ENCODE measurements at places on chromosomes 2 and 18. TPM values are rescaled to one million over a fixed set of nuclear protein-coding genes. Genes with fewer than 3 reads are reported as not detected.

DNA sequence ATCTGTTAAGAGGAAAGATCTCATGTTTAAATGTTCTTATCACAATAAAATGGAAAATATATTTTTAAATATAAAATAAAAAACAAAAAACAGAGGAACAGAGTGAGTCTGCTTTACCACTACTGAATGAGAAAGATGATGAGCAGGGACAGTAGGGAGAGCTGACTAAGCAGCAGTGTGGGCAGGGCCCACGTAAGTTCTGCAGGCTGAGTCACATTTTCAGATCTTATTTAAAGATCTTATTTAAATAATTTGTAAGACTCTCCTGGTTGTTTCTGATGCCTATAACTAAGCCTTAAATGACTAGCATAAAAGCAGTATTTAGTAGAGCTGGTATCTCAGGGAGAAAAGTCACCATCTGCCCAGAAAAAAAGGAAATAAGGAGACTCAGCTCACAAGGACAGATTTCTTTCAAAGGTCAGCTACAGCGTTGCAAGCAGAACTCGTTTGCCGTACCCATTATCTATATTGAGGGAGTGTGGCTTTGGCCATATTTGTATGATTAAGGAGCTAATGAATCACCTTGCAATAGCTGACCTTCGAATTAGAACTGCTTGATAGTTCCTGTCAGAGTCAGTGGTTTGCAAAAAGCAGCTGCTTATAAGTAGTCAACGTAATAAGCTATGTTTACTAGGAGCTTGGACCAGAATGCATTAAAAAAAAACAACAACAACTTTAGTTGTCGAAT is 322.1 kb upstream of the CHAC2 start:
- DNase-seq, result no peak

GRCh38 chr2:263774-264492 is at the start of gene SH3YL1:
TSS of gene SH3YL1 (minus strand) at chr2:264032. CDS start at chr2:263984, 48 bp downstream.
- DNase-seq, result peak; percentile 82

- DNase-seq, result no peak
These were observed 814.2 kb upstream of the SLC39A10 start for GRCh38 chr2:194842871-194843270.

GRCh38 chr2:230872151-230872967 is 7.6 kb downstream of the ITM2C start:
- no peak for DNase-seq

GRCh38 chr2:172342078-172342477 is 85.3 kb upstream of the ITGA6 start:
- DNase-seq, result no peak

DNA sequence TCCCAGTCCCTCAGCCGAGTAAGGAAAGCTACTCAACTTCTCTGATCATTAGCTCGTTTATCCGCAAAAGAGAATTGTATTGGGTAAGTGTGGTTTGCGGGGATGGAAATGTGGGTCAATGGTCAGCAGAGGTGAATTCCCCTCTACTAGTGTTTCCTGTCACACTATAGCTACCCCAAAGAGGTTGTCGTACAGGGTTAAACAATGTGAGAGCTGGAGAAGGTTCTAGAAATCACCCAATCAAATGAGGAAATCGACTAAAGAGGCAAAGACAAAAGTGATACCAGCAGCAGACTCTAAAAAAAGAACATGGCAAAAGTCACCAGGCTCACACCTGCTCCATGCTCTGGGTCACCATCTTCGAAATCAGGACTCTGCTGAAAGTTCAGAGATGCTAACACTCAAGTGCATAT is 144.7 kb upstream of the ITGA4 start:
- peak; percentile 6 for DNase-seq

DNA sequence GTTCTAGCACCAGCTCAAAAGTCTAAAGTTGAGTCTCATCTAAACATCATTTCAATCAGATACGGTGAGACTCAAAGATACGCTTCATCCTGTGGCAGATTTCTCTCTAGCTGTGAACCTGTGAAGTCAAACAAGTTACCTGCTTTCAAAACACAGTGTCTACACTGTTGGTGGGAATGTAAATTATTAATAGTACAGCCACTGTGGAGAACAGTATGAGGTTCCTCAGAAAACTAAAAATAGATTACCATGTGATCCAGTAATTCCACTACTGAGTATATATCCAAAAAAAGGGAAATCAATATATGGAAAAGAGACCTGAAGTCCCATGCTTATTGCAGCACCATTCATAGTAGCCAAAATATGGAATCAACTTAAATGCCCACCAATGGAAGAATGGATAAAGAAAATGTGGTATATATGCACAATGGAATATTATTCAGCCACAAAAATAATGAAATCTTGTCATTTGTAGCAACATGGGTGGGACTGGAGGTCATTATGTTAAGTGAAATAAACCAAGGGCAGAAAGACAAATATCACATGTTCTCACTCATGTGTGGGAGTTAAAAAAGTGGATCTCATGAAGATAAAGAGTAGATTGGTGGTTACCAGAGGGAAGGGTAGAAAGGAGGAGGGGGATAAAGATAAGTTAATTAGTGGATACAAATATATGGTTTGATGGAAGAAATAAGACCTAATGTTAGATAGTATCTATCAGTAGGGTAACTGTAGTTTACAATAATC is 11.7 kb downstream of the UBR3 start:
- DNase-seq, result no peak

DNA sequence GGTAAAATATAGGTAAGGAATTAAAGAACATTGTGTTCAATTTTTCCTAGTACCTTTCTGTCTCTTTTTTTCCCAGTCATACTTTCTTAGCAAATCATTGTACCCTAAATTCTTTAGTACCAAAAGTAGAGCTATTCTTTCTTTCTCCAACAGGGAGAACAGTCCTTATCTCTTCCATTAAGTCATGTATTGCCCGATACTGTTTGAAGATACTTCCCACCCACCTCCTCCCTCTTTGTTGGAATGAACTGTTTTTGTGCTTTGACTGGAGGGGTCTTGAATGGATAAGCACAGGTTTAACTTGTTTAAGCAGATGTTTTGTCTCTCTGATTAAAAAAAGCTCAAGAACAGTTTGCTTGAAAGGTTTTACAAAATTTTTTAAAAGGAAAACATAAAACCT is 41.3 kb downstream of the RAB10 start:
- DNase-seq, result no peak

DNA sequence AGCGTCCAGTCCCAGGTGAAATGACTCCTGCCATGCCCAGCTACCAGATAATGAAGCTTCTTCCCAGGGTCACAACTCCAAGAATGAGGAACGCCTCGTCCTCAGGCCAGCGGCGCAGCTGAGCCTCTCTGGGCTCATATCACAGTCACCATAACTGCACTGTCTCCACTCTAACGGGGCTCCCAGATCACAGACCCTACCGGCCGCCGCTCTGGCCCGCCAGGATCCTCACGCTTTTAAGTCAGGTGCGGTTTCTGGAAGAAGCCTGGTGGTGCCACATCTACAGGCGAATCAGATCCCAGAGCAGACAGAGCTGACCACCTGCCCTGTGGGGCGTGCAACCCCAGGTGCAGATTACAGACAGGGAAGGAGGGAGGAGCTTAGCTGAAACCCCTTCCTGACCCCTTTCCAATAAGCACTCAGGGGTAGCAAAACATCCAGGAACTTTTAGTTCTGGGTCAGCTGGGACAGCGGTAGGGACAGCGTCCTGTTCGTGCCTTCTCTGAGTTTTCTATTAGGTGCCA is 3.7 kb upstream of the ACKR3 start:
- DNase-seq, result no peak

GRCh38 chr2:19543663-19544383 is 185.4 kb upstream of the OSR1 start:
- no peak for DNase-seq

DNA sequence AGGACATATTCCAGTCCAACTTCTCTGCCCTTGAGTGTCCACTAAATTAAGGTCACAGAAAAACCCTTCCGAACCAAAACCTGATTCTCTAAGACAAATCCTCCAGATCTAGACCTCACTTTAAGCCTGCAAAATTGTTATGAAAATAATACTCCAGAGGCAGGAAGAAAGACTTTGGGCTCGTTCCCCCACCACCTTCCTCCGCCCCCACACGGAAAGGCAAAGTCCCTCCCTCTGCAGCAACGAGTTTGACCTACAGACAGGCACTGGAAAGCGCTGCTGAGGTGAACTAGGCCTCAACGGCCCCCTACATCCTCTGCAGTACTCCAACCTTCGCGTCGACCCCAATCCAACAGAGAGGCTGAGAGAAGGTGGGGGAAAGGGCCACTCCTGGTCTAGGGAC is 808 bp downstream of the ATP5MC3 start:
- DNase-seq, result peak; percentile 31

GRCh38 chr2:67479261-67479660 is 82.1 kb downstream of the ETAA1 start:
- DNase-seq, result no peak

DNA sequence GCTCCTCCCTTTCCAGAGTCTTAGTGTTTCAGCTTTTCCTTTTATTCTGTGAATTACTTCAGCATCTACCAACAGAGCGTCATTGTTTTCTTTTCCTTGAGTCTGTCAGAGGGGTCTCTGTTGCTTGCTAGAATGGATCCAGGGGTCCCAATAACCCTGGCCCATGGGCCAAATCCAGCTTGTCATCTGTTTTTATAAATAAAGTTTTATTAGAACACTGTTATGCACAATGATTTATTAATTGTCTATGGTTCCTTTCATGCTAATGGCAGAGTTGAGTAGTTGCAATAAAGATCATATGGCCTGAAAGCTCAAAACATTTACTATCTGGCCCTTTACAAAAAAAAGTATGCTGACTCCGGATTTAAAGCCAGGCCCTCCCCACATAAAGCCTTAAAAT is 58.8 kb downstream of the MRPL35 start:
- no peak for DNase-seq

GRCh38 chr2:182088681-182089320 is 103.1 kb downstream of the PPP1R1C start:
- DNase-seq, result no peak

DNA sequence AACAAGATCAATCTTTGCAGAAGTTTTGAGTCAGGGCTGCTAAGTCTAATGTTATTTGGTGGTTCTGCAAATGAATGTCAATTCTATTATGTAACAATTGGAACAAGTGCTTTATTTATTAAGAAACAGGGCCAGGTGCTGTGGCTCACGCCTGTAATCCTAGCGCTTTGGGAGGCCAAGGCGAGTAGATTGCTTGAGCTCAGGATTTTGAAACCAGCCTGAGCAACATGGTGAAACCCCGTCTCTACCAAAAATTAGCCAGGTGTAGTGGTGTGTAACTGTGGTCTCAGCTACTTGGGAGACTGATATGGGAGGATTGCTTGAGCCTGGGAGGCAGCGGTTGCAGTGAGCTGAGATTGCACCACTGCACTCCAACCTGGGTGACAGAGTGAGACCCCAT is 13.2 kb upstream of the RNF103 start:
- DNase-seq, result no peak

DNA sequence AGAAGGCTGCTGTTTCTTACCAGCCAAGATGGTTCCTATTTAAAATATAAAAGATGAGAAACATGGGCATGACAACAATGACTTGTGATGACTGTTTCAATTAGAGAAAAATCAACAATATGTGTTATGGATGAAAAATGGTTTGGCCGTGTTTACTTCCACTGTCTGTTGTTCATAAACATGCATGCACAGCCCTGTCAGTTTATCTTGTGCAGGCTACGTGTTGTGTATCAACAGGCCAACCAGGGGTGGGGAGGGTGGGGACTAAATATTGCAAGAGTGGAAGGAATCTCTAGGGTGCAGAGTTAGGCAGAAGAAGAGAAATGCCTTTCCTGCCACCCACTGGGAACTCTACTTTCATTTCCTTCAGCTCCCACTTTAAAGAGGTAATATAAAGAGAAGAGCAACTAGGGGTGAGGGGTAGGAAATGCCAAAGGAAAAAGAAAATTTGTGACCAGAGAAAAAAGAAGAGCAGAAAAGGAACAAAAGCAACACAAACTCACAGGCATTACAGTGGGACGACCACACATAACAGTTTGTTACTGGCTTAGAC is 116.8 kb upstream of the MEIS1 start:
- no peak for DNase-seq

- DNase-seq, result no peak
These were observed 24.4 kb downstream of the STARD7 start for GRCh38 chr2:96184188-96184587.

- DNase-seq, result peak; percentile 20
These were observed 252.3 kb downstream of the MBD5 start for GRCh38 chr2:148273158-148273691.

DNA sequence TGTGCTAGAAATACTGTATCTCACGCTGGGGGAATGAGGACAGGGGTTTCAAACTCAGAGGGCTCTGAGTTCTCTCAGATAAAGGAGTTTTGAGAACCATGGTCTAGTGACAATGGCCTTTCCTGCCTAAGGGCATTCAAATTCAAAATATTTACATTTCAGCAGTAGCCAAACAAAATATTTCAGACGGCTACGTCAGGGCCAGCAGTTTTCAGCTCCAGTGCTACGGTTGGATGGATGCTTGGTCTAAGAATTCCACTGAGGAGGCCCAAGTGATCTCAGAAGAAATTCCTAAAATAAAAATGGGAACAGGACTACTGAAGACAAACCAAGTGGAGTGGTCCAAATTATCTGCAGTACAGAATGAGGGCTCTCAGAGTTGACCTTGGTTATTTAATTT is 41.1 kb upstream of the SCG2 start:
- DNase-seq, result no peak

GRCh38 chr18:79405019-79405780 is 9.5 kb downstream of the NFATC1 start:
- DNase-seq, result no peak

DNA sequence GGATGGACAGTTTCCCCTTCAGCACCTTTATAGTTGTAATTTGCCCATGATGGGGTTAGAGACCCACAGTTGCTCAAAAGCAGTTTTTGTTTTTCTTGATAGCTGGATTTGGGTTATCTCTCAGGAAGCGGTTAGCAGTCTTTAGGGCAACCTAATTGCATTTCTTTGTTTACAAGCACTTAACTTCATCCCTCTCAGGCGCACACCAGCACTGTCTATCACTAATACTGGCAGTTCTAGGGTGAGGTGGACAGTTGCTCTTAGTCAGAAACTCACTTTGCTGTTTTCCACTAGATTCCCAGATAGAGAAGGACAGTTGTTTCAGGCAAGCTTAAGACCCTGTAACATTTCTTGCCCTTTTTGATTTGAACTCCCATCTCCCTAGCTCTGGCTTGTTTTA is 146.0 kb downstream of the AGAP1 start:
- DNase-seq, result no peak

GRCh38 chr18:76767954-76768353 is 54.4 kb upstream of the ZNF236 start:
- DNase-seq, result no peak

Gene OR6B2
- not detected for polyA plus RNA-seq

Gene SCN3A
- 5.5 TPM for polyA plus RNA-seq

Gene MAIP1
- polyA plus RNA-seq, result 21.2 TPM

Gene GORASP2
- polyA plus RNA-seq, result 66.1 TPM

Gene RAMP1
- 76.1 TPM for polyA plus RNA-seq

Gene LRATD1
- polyA plus RNA-seq, result 67.3 TPM

Gene NCKAP5
- 4.3 TPM for polyA plus RNA-seq

All from large intestine (tissue), 12 donors.